ENCODE measurements at places on chromosomes 11 and 22. TPM values are rescaled to one million over a fixed set of nuclear protein-coding genes. Genes with fewer than 3 reads are reported as not detected.

The OR8D4 gene
- total RNA-seq, result not detected

The ATXN10 gene
- 232 TPM for total RNA-seq

The SCGB1D2 gene
- total RNA-seq, result not detected

DNA sequence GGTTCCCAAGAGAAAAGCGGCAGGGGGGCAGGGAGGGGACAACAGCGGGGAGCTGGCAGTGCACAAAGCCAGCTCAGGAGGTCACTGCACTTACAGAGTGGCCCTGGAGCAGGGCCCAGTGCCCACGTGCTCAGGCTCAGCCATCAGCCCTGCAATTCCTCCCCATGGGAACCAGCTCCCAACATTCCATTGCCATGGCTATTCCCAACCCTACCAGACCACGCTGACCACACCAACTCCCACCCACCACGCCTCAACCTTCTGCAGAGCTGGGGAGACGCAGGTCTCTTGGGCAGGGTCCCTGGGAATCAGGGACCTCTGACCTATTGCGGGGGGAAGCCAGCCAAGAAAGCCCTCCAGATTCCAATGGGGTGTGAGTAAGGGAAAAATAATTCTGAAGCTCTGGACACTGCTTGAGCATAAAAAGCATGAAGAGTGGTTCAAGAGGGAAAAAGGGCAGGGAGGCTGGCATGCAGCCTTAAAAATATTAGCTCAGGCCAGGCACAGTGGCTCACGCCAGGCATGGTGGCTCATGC is 38.3 kb upstream of the TFIP11 start:
- DNase-seq, result no peak

- DNase-seq, result no peak
Measured at GRCh38 chr22:49726022-49726681, 101.5 kb downstream of the BRD1 start.

DNA sequence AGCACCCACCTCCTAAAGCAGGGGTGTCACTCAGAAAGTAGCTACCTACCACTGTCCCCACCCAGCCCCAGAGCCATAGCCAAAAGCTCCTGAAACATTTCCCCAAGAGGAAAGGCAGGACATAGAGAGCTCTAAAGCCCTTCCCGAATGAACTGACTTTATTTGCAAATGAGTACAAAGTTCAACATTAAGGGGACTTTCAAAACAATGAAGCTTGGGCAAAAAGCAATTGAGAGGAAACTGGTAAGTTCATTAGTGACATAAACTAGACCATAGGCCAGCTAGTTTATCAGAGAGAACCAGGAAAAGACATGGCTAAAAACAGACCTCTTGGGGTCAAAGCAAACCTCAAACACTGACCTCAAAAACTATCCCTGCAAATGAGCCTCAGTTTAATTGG is 72.7 kb downstream of the IGLL5 start:
- no peak for DNase-seq

- no peak for DNase-seq
Measured at GRCh38 chr22:17085277-17086181, 729 bp downstream of the IL17RA start.

DNA sequence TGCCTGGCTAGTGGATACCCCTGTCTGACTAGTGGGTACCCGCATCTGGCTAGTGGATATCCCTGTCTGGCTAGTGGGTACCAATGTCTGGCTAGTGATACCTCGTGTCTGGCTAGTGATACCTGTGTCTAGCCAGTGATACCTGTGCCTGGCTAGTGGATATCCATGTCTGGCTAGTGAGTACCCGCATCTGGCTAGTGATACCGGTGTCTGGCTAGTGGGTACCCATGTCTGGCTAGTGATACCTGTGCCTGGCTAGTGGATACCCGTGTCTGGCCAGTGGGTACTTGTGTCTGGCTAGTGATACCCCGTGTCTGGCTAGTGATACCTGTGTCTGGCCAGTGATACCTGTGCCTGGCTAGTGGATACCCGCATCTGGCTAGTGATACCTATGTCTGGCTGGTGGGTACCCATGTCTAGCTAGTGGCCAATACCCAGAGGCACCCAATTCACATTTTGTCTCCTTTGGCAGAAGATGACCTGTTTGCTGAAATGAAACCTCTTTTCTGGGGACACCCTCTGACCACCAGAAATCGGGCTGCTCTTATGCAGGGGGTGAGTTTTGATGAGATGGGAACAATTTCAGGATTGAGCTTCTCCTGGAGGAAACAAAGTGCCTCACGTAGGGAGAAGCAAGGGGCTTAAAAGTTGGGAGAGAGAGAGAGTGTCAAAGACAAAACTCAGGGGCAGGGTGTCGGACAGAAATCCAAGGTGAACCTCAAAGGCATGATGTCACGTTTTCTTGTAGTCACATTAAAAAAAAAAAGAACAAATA is 63.4 kb downstream of the SMIM38 start:
- no peak for DNase-seq

GRCh38 chr11:87263264-87263838 is 225.6 kb downstream of the TMEM135 start:
- no peak for DNase-seq

Measured in neural crest cell (in vitro differentiated cells).